Stimulated activated CD4-positive, alpha-beta T cell treated with anti-CD3 and anti-CD28 coated beads, Interleukin-4, amount 100 ng/mL, for 24 hours (primary cell): ENCODE measurements at places on chromosomes 13 and 19.

DNA sequence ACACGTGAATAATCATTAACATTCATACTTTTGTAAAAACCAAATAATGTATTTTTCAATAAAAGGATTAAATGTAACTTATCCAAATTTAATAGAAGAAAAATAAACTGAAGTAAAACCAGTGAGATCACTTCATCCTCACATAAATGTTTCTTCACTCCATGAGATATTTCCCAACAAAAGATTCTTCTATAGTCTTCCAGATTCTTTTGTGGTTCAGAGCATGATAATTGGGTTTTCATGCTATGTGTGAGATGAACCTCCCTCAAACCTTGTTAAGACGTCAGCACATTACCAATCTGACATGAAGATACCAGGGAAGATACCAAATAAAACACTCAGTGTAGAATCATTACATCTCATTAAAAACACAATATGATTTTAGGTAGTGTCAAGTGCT is 62.9 kb upstream of the OXGR1 start:
- no peak for DNase-seq

DNA sequence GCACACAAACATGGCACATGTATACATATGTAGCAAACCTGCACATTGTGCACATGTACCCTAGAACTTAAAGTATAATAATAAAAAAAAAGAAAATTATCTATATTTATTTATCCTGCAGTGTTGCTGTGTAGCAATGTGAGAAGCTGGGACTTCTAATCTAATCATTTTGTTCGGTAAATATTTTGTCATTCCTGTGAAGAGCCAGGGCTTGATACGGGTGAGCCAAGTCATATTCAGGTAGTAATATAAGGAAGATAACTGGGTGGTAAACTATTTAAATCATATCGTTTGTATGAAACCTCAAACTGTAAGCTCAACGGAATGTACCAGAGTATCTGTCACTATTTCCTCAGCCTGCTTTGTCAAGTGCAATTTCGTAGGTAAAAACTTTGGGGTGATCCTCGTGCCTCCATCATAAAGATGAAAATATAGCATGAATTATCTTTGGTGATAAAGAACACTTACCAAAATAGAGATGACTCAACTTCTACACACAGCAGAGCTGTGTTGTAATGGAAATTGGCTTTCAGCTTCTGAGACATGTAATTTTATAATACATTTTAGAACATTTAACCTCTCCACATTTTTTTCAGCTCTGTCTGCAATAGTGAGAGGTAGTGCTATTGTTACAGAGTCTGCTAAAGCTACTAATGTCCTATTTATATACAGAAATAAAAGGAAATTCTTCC is 92.9 kb downstream of the PCDH9 start:
- no peak for DNase-seq

GRCh38 chr13:40315416-40316064 is 350.9 kb downstream of the FOXO1 start:
- DNase-seq = peak; percentile 62

GRCh38 chr19:6032827-6033226 is 54.9 kb upstream of the RANBP3 start:
- DNase-seq = no peak

GRCh38 chr13:99442273-99442895 is 58.9 kb upstream of the TM9SF2 start:
- peak; percentile 64 for DNase-seq

- no peak for DNase-seq
These were observed 120.6 kb upstream of the HTR2A start for GRCh38 chr13:47017476-47017875.

GRCh38 chr13:41590122-41590521 is 132.8 kb downstream of the RGCC start:
- no peak for DNase-seq

- no peak for DNase-seq
These were observed 39.5 kb downstream of the ATP7B start for GRCh38 chr13:51971520-51972426.

DNA sequence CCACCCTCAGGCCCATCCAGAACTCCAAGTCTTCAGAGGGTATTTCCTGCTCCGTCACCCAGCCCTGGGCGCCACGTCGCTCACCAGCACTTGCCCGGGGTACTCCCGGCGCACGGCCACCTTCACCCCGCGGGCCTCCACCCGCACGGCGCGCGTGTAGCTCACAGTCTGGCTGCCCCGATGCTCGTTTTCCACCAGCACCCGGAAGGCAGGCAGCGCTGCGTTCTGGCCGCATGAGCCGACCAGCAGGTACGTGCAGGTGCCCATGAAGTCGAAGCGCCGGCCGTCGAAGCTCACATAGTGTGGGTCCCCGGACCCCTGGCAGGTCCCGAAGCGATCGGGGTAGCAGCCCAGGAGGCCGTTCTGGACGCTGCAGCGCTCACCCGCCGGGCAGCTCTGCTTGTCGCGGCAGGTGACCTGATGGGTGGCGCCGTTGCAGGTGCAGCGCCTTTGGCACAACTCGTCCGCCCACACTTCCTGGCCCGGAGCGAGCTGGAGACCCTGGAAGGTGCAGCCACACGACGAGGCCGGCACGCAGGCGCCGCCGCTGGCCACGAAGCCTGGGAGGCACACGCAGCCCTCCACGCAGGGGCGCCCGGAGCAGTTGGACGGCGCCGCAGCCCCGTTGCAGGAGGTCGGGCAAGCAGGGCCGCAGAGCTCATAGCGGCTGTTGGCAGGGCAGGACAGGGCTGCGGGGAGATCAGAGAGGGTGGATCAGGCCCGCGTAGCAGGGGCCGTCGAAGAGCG is 19.2 kb downstream of the FCGBP start:
- DNase-seq = no peak

DNA sequence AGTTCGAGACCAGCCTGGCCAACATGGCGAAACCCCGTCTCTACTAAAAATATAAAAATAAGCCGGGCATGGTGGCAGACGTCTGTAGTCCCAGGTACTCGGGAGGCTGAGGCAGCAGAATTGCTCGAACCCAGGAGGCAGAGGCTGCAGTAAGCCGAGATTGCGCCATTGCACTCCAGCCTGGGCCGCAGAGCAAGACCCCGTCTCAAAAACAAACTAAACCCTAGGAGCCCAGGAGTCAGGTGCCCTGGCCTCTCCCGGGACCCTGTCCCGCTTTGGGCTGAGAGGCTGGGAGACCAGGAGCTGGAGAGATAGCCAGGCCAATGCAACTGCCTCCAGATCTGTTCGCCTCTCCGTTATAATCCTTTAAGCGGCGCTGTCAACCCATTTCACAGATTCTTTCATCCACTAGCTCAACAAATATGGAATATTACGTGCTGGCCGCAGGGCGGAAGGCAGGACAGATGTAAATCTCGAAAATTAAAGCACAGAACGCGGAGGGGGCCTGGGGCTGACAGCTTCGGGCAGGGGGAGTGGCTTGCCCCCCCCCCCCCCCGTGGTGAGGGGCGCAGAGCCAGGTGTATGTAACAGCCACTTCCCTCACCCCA is 5.3 kb upstream of the MYBPC2 start:
- no peak for DNase-seq

DNA sequence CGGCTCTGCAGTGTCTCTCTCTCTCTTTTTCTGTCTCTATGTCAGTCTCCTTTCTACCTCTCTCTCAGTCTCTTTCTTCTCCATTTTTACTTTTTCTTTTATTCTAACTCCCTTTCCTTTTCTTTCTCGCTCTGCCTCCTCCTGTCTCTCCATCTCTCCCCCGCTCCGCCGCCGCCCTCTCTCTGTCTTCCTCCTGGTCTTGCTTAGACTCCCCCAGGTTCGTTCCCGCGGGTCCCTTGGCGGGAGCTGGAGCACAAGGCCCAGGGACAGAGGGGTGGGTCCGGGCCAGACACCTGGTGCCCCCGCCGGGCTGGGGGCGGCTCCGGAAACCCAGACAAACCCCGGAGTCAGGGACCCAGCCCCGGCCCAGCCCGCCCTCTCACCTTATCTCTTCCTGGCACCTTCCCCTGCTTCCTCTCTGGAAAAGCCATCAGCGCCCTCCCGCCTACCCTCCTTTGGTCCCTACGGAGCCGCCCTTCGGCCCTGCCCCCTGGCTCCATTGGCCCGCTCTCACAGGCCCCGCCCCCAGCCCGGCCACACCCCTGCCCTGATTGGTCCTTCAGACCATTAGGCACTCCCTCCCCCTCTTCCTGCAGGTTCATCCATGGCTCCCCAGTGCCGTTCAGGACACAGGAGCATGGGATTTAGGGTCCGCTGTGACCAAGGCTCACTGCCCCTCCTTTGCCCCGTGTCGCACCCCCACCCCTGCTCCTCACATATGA is 15.4 kb upstream of the NOP53 start:
- DNase-seq = peak; percentile 57

DNA sequence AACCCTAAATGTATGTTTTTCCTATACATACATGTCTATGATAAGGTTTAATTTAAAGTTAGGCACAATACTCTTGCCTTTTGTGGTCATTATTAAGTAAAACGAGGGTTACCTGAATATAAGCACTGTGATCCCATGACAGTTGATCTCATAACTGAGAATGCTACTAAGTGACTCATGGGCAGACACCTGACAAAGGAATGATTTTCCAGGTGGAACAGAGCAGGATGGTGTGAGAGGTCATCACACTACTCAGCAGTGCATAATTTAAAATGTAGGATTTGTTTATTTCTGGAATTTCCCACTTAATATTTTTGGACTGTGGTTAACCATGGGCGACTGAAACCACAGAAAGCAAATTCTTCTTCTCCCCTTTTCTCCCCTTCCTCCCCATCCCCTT is 178.9 kb downstream of the UGGT2 start:
- no peak for DNase-seq

- DNase-seq = no peak
These were observed 10.0 kb upstream of the OR1M1 start for GRCh38 chr19:9076901-9077300.

- DNase-seq = peak; percentile 89
These were observed at the start of gene ARRDC2 for GRCh38 chr19:18007917-18008673. Gene ARRDC2, plus strand, starts transcription at chr19:18008170. Its CDS starts 141 bp downstream, at chr19:18008311.

- DNase-seq = no peak
These were observed 145.0 kb downstream of the TNFRSF19 start for GRCh38 chr13:23715092-23715761.

DNA sequence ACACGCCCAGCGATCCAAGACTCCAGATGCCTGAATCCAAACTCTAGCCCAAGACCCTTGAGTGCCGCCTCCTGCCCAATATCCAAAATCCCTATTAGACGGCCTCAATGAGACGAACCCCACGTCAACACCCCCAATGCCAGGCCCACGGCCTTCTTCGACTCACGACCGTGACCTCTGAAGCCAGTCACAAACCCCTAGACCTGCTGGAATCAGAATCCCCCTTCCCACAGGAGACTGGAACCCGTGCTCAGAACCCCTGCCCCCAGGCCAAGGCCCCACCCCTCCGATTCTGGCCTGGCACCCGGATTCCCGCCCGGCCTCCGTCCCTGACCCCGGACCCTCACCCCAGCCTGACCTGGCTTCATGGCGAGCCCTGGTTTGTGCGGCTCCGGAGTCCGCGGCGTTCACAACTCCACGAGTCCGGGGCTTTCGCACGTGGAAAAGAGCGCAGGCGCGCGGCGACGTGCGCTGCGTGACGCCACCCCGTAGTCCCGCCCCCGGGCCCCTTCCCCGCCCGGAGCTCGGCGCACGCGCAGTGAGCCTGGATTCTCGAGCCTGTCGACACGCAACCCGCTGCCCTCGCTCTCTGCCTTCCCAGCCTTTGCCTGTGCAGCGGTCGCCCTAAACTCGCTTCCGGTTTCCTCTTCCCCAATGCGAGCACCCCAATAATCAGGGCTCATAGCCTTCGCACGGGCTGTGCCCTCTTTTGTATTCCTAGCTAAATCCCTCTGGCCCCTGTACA is at the start of gene FBL:
Gene FBL, minus strand, starts transcription at position 447 of the 745 bp plus-strand sequence. Its CDS starts 79 bp downstream, at position 368.
- DNase-seq = peak; percentile 98

- no peak for DNase-seq
These were observed 609.8 kb downstream of the LMO7 start for GRCh38 chr13:76245920-76246319.

GRCh38 chr19:11596156-11596555 is 1.1 kb upstream of the ZNF627 start:
- no peak for DNase-seq
